NCI-H2107 (cell line): ENCODE measurements at places on chromosomes 7 and 10.

GRCh38 chr7:28704706-28705105 lies 253.4 kb downstream of the TRIL start:
- no peak for DNase-seq

DNA sequence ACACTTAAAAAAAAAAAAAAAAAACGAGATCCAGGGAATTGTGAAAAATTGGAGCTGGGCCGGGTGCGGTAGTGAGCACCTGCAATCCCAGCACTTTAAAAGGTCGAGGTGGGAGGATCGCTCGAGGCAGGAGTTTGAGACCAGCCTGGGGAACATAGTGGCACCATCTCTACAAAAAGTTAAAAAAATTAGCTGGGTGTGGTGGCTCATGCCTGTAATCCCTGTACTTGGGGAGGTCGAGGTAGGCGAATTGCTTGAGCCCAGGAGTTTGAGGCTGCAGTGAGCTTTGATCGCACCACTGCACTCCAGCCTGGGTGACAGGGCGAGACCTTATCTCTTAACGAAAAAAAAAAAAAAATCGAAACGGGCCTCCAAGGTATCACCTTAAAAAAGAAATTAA lies 2.0 kb downstream of the CLDN4 start:
- DNase-seq, result no peak

DNA sequence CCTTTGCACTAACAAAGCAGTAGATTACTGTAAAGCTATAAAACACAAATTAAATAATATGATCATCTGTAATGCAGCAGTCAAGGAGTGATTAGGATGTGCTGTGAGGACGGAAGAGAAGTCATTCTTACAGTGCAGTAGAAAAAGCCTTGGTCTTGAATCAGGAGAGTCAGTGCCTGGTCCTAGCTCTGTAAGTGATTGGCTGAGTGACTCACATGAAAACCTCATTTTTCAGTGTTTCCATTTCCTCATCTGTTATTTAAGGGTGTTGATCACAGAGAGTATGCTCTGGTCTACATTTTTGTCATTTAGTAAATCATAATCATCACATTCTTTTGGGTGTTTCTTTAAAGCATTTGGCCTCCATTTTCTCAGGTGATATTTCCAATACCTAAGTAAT lies 717.8 kb downstream of the LRMDA start:
- no peak for DNase-seq

GRCh38 chr10:95661818-95662217 lies 5.3 kb upstream of the ALDH18A1 start:
- no peak for DNase-seq

- DNase-seq, result no peak
Observed at GRCh38 chr10:17227367-17228090, 512 bp upstream of the VIM start.

DNA sequence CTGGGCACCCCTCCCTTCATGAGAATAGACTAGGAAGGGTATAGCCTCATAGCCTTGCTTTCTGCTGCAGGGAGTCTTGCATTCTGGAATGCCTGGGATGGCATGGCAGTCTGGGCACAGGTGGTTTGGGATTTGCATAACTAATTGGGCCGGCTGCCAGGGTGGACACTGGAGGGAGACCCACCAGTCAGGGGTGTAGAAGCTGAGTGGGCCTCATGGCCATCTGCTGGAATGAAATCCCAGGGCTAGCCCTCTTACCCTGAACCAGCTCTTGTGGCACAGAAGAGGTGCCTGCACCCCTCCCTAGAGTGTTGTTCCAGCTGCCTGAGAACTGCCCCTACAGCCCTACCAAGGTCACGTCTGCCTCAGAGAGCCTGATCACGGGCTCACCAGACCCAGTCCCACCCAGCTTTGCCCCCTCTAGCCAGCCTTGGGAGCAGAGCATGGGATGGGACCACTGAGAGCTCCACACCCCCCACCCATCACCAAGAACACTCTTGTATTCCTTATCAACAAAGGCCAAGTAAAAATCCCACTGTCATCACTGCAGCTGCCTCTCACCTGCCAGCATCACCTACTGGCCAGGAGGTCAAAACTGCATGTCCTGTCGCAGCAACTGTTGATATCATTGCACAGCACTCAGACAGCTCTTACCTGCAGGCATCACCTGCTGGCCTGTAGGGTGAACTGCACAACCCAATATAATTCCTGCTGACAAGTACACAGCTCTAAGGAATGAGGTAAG lies 148.9 kb downstream of the ZEB1 start:
- peak; percentile 0 for DNase-seq

- no peak for DNase-seq
Observed at GRCh38 chr7:15336146-15336545, 225.7 kb downstream of the AGMO start.

DNA sequence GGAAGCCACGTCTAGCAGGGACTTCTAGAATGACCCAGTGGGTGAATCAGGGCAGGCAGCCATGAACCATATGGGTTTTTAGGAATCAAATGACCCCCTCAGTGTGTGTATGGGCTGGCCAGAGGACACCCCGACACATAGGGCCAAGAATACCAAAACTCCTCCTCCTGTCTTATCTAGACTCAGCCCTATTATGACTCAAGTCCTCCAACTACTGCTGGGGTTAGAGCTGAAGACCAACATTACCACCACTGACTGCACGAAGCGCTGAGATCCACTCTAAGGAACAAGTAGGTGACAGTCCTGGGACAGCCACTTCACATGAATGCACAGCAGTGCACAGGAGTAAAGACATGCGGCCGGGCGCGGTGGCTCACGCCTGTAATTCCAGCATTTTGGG lies 11.5 kb upstream of the SVOPL start:
- DNase-seq, result no peak

DNA sequence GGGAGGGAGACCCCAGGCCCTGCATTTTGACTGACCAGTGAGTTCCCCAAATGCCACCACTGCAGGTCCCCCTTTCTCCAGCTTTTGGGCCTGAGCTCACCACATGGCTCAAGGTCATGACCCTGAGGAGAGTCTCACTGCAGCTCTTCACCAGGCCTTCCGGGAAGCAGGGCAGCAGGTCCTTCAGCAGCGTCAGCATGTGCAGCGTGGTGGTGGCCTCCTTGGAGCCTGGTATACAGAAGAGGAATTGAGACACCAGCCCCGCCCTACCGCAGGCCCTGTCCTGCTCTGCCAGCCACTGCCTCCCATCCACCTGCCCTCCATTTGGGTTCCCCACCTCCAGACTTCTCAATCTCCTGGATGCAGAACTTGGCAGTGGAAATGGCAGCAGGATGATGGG lies 13.0 kb downstream of the RRP12 start:
- DNase-seq, result no peak

- DNase-seq, result no peak
Observed at GRCh38 chr10:131424836-131425491, 113.4 kb upstream of the TCERG1L start.

DNA sequence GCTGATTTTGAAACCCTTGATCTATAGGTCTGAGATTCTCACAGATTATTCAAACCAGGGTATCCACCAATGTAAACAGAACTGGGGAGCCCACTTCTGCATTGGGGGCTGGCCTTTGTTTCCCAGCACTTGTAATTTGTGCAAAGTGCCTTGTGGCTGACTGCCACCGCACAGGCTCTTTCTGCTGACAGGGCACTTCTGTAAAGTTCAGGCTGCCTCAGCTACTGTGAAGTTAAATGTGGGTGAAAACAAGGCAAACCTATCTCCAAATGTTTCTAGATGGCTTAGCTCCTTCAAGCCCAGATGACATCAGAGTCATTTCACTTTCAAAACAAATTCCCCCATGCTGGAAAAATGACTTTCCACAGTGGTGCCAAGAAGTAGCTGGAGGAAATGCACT lies 54.7 kb downstream of the GRID1 start:
- no peak for DNase-seq

DNA sequence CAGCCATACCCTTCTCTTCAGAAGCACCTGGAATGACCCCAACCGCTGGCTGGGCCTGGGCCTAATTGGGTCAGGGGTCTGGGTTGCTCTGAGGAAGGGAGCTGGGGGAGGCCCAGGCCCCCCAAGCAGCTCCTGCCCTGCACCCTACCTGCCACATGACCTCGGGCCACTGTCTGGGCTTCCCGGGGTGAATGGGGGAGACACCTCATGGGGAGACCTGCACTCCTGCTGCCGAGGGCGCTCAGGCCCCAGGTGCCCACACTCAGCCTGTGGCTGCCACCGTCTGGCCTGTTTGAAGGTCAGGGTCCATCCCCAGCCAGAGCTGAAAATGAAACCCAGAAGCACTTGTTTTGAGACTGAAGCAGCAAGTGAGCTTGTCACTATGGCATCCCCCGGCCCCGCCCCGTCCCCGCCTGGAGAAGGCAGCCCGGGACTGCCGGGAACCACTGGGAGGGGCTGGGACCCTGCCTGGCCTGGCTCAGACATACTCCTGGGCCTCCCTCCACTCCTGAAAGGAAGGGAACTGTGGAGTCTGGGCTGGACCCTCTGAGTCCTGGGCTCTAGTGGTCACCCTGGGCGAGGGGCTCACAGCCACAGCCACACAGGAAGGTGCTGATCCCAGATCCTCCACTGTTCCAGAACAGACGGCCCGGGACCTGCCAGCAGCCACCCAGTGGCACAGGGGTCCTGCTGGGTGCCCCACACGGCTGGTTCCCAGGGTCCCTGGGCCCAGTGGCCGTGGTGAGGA lies 7.4 kb upstream of the MICALL2 start:
- DNase-seq, result no peak

DNA sequence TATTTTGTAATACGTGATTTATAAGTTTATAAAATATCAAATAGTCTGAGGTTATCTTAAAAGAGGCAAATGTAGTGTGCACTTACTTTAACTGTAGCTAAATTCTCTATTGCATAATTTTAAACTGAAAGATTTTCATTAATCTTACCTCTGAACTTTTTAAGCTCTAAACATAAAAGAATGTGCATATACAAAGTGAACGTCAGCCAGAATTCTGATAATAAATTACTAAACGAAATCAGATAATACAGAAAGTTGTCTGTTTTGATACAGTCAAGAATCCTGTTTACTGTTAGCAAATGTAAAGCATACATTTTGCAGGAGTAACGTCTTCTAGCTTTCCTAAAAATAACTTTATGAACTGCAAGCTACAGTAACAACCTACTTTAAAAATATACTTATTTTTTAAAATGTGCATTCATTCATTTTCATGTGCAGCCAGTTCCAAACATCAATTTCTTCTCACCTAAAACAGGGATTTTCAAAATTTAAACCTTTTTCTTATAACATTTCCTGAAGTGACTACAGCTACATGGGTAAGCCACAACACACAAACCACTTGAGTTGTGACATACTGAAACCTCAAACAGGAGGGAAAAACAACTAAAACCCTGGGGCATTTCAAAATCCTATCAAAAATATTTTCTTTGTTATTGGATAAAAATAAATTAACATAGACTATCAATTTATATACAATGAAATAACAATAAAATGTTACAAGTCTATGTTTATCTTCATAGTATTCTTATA lies 92.7 kb downstream of the RNLS start:
- DNase-seq, result no peak

- no peak for DNase-seq
Observed at GRCh38 chr7:20365486-20365885, 34.8 kb downstream of the ITGB8 start.

DNA sequence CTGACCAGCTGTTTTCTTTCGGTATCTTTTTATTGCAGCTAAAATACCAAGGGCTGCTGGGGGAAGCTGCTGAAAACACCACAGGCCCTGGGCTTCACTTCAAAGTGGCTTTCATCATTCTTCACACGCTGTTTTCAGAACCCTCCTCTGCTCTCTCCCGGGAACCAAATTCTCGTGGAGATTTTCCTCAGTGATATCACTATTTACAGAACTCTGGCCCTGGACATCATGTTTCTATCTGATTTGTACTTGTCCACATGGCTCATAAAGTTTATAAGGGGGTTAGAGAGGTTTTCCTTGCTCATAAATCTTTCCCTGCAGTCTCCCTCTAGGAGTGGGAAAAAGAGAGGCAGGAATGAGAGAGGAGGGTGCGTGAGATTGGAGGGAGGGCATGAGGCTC lies 177.4 kb upstream of the NPVF start:
- no peak for DNase-seq

- DNase-seq, result no peak
Observed at GRCh38 chr7:149254181-149254858, 7.7 kb upstream of the ZNF783 start.

- peak; percentile 18 for DNase-seq
Observed at GRCh38 chr10:123043409-123043925, 34.7 kb downstream of the ACADSB start.

DNA sequence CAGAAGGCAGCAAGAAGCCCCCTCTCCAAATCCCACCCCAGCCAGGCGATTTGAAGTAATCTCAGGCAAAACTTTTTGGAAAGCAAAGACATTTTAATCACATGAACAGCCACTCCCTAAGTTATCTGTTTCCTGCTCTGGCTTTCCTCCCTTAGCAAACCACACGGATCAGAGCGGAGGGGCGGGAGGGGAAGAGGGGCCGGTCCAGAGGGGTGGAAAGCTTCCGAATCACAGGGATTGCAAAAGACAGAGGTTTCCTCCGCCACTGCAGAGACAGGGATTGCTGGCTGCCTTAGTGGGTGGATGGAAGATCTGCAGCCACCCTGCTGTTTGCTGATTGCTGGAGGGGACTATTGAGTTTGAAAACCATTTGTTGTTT lies 41.2 kb downstream of the ZCCHC24 start:
- DNase-seq, result no peak

DNA sequence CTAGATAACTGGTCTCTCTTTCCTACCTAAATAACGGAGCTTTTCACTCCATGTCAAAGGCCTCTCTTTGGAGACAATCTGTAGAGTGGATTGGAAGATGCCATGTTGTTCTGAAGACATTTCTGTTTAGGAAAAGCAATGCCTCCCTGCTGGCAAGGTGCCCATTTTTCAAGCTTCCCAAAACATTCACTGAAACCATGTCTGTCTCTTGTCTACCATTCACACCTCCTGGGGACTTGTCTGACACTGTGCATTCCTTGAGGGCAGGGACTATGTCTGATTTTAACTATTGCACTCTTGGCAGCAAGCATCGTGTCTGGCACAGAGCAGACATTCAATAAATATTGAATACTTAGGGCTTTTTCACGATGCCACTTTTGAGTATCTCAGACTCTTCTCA lies 528.9 kb upstream of the NRP1 start:
- no peak for DNase-seq

DNA sequence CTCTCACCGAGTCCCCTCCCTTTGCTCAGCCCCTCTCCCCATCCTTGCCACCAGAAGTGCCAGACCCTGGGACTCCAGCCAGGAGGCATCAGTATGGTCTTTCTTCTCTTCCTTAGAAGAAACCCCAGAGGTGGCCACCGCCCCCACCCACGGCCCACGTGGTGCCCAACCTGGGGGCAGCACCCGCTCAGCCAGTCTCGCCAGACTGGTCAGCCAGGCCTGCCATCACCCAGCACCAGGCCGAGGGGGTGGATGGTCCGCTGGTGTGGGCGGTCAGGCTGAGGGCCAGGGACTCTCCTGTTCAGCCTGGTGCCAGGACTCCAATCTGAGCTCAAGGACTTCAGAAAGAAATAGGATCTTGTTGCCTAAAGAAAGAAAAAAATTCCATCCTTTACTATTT lies 5.8 kb upstream of the CLDN4 start:
- no peak for DNase-seq
